ENCODE measurements at places on chromosomes 3 and 15. TPM values are rescaled to one million over a fixed set of nuclear protein-coding genes. Genes with fewer than 3 reads are reported as not detected.

FBLN2 gene
- total RNA-seq = 84.5 TPM

SGO1 gene
- 12.7 TPM for total RNA-seq

KLHL6 gene
- not detected for total RNA-seq

CFAP161 gene
- total RNA-seq = 0.32 TPM

KBTBD12 gene
- not detected for total RNA-seq

TRIM59 gene
- total RNA-seq = 37.9 TPM

MRPL3 gene
- 95.4 TPM for total RNA-seq

SEMA3F gene
- total RNA-seq = 21.8 TPM

ASB14 gene
- not detected for total RNA-seq

ACVR2B gene
- total RNA-seq = 1.2 TPM

DNA sequence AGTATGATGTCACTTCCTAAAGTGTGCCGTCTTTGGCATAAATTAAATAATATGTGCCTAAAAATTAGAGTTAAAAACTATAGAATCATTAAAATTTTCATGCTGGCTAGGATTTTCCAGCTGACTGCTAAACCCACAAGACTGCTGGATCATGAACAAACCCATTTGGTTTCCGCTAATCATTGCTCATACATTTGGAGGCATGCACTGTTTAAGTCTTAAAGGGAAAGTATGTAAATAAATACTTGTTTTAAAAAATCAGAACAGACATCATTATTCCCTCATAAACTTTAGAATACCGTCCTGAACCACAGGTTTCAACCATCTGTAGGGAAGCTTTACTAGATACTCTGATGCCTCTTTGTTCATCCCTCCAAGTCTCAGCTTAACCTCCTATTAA lies 26.5 kb downstream of the ATP6V1A start:
- peak; percentile 73 for DNase-seq

GRCh38 chr3:182142928-182143327 lies 431.2 kb downstream of the SOX2 start:
- no peak for DNase-seq

DNA sequence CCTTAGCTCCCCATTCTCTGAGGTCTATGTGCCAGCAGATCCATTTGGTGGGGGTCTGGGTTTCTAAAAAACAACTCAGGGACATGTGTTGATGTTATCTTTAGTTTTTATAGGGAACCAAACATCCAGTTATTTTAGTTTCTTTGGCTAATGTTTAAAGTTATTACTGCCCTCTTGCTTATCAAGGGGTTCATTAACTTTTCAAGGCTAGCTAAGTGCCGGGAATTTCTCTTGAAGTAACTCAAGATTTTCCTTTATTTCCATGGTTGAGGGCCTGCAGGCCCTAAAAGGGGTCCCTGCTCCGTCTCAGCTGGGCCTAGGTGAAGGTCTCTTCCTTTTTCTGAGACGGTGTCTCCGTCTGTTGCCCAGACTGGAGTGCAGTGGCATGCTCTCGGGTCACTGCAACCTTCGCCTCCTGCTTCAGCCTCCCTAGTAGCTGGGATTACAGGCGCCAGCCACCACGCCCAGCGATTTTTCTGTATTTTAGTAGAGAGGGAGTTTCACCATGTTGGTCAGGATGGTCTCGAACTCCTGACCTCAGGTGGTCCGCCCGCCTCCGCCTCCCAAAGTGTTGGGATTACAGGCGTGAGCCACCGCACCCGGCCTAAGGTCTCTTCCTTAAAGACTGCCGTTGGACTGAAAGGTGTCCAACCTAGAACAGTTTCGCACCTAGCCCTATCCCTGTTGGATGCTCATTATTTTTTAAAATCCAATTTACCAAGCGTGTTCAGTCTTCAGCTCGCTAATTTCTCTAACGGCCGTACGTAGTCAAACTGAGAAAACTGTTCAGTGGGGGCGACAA lies 1.3 kb upstream of the OXSR1 start:
- no peak for DNase-seq

GRCh38 chr15:34759347-34759746 lies 4.5 kb upstream of the GJD2 start:
- no peak for DNase-seq

DNA sequence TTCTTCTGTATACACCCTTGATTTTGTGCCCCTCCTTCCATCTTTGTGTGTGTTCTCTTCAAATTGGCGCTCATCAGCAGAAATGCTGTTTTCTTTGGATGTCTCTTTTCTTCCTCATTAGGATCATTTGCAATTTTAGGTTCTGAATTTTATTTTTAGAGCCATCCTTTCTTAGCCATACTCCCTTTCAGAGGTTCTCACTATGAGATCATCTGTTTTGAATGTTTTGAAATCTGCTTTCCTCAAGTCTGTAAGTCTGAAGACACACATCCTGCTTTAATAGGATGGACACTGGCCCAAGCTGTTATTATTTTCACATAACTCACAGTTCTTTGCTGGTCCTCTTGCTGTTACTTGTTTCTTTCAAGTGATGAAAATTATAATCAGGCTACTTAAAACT lies 124.8 kb downstream of the BDH1 start:
- peak; percentile 30 for DNase-seq

DNA sequence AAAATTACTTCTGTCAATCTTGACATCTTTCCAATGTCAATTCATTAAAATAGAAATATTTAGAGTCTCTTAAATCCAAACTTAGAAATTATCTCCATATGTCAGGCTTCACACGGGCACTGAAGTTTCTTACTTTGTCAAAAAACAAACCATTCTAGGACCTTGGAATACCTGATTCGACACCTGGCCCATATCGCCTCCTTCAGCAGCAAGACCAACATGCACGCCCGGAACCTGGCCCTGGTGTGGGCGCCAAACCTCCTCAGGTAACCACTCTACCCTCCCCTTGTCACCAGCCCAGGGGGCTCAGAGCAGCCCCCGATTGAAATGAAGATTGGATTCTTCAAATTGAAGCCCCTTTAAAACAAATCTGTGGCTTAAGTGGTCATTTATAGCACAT lies 81.3 kb downstream of the TMEM39A start:
- no peak for DNase-seq

GRCh38 chr15:39283531-39283930 lies 297.3 kb upstream of the THBS1 start:
- no peak for DNase-seq

DNA sequence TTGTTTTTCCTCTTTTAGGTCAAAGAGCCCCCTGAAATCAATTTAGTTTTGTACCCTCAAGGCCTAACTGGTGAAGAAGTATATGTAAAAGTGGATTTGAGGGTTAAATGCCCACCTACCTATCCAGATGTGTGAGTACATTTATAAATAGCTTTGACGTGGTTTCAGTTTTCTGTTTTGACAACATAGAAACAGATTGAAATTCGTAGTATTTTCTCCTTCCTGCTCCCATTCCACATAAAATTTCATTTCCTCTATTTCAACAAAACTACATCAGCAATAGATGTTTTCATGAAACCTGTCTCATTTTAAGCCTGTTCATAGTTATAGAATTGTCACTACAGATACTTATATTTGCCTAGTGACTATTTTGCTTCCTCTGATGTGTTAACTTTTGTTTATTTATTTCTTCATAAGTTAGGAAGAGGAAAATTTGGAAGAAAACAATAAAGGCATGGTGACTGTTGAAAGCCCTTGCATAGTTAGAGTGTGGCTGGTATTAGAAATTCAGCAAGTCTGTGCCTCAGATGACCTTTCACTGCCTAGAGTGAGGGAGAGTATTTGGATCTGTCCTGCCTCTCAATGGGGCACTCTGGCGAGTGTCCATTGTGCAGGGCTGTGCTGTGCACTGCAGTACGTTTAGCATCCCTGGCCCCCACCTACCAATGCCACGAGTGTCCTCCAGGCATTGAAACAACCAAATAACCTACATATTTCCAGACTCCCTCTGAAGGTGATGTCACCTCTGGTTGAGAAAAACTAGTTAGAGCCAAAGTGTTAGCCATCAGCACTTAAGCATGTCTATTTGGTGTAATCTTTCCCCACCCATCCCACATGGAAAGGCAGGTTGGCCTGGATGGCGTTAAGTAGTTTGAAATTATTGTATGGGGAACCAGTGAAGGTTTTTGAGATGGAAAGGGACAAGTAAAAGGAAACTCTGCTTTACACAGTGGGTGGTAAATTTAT lies 5.9 kb downstream of the EIF2AK4 start:
- no peak for DNase-seq

DNA sequence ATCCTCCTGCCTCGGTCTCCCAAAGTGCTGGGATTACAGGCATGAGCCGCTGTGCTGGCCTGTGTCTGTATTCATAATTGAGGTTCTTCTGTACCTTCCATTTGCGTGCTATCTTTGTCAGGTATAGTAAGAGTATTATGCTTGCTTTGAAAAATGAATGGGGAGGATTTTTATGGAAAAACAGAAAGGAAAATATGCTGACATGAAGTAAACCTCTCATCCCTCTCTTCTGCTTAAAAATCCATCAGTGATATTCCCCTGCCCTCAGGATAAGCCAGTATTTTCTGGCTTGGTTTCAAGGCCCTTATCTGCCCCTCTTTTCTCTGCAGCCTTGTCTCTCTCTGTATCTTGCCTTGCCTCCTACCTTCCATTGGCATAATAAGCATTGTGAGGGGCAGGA lies 80.7 kb downstream of the NR1D2 start:
- DNase-seq = no peak

- no peak for DNase-seq
Measured at GRCh38 chr3:46883054-46883829, 5.7 kb downstream of the PTH1R start.

- DNase-seq = no peak
Measured at GRCh38 chr3:60839246-60839645, 412.0 kb downstream of the FHIT start.

DNA sequence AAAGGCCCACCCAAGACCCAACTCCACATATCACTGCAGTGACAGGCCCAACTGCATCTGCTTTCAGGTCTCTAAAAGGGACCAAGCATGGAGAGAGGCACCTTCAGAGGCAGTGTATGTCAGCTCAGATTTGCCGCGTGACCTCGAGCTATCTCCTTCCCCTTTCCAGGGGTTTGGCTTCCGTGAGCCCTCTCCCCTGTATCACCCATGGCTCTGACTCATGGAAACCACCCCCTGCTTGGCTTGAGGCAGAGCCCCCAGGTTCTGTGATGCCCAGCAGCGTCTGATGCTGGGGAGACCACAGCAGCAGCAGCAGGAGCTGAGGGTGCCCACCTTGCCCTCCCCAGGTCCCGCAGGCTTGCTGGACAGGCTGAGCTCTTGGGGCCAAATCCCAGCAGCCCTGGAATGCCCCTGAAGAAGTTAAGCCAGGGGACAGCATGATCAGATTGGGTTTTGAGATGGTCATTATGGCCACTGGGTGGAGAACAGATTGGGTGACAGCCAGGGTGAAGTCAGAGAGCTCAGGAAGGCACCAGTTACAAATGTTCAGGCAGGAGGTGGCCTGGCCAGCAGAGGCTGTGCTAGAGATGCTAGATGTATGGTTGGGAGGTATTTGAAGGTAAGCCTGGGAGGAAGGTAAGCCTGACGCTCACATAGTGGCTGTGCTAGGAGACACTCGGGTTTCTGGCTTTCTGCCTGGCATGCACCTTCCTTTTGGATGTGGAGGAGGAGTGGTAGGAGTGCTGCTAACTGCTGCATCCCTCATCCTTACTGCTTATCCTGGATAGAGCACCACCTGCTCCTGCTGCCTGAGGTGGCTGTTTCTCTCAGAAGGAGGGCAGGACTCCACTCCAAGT lies 42.9 kb downstream of the FGD5 start:
- no peak for DNase-seq

- no peak for DNase-seq
Measured at GRCh38 chr3:194148383-194148782, 12.4 kb downstream of the HES1 start.

DNA sequence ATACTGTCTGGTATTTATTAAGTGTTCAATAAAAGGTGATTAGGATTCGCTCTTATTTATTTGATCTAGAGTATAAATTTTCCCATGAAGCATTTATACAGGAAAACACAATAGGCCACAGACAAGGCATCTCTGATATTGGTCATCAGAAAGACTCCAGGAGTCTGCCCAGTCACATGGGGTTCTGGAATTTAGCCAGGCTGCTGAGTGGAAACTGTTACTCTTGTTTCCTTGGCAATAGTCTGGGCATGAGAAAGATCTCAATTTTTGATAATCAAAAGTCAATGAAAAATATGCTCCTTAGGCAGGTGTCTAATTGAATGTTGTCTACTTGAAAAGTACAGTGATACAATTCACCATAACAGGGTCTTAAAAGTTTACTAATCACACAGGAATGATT lies 161.2 kb downstream of the FRMD5 start:
- DNase-seq = peak; percentile 74

- no peak for DNase-seq
Measured at GRCh38 chr15:72844067-72844466, 60.5 kb upstream of the ADPGK start.

GRCh38 chr3:159919873-159920272 lies 68.8 kb upstream of the IL12A start:
- peak; percentile 76 for DNase-seq

DNA sequence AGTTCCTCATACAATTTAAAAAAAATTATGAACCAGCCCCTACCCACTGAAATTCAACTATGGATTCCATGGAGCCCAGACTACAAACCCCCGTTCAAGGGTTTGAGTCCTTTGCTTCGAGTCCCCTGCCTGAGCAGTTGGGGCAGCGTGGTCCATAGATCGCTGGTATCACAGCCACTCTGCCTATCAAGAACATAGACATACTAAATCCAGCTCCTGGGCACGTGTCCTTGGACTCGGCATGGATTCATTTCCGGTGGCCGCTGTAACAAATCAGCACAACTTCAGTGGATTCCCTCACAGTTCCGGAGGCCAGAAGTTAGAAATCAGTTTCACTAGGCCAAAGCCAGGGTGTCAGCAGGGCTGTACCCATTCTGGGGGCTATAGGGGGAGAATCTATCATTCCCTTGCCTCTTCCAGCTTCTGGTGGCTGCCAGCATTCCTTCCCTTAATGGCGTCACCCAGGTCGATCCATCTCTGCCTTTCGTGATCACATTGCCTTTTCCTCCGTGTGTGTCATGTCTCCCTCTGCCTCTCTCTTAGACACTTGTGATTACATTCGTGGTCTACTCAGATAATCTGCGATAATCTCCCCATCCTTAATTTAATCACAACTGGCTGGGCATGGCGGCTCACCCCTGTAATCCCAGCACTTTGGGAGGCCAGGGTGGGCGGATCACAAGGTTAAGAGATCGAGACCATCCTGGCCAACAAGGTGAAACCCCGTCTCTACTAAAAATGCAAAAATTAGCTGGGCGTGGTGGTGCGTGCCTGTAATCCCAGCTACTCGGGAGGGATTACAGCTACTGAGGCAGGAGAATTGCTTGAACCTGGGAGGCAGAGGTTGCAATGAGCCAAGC lies 4.6 kb upstream of the TMEM44 start:
- no peak for DNase-seq

DNA sequence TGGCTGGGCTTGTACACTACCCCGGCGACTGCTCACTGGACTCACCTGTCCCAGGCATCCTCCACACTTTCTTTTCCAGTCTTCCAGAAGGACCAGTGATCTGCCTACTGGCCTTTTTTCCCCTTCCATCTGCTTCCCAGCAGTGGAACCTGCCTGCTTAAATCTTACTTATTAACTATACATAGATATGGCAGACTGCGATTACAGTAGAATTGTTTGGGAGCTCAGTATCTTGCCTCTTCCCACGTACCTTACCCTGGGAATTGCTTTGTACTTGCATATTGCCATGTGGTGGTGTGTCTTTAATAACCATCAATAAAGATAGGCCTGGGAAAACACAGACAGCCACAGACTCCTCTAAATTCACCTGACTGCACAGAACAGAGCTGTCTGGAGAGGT lies 11.8 kb upstream of the HES1 start:
- no peak for DNase-seq

GRCh38 chr15:101037090-101037830 lies 118.1 kb downstream of the LRRK1 start:
- DNase-seq = no peak

All from HFFc6 (cell line).